ENCODE measurements at places on chromosomes 6 and 20.

GRCh38 chr20:24059174-24059573 lies 70.6 kb upstream of the GGTLC1 start:
- DNase-seq: no peak

- DNase-seq: peak; percentile 7
Measured at GRCh38 chr6:134287859-134288537, 29.9 kb downstream of the SGK1 start.

DNA sequence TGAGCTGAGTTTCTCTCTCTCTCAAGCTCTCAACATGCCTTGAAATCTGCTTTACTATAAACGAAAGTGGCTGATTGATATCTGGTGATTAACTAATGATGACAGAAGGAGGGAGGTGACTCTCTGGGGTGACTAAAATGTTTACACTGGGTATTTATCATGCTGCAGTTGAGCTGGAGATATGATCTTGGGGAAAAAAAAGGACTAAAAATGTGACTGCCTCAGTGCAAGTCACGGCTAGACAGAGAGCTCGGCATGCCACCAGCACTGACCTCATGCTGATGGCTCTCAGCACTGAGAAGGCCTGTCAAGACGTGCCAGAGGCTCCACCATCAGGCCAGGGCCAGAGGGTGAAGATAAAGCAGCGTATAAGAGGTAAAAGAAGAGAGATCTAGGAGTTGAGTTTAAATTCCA lies 103.1 kb upstream of the SPACA1 start:
- DNase-seq: peak; percentile 100

DNA sequence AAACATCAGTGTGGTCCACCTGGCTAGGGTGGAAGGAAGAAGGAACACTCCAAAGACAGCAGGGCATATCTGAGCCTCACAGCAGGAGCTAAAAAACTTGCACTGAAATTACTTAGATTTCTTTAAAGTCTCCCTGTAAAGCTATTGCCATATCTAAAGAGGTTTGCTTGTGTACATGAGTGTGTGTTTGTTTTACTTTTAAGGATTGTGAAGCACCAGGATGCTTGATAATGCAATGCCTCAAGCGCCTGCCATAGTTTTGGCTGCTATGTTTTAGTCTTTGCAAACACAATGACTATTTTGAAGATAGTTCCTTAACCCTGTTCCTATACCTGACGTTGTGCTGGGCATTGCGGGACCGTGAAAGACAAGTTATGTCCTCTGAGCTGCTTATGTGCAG lies 65.0 kb downstream of the ID4 start:
- DNase-seq: no peak

DNA sequence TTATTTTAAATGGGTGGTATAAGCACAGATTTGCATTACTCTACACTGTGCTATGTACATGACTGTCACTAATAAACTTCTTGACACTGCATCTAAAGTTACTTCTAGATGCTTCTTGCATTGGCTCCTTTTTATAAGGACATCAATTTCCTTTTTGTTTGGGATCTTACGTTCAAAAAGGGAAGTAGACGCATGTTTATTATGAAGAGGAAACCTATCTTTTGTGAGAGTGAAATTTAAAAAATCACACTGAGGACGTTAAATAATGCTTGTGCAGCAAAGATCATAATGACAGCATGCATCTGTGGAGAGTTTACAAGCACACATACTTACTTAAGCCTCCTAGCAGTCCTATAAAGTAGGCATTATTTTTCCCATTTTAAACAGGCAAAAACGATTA lies 479.5 kb downstream of the CD83 start:
- no peak for DNase-seq

GRCh38 chr6:43086022-43086658 lies 10.0 kb downstream of the PTK7 start:
- DNase-seq: no peak

GRCh38 chr20:5216663-5217062 lies 89.9 kb downstream of the CDS2 start:
- no peak for DNase-seq

DNA sequence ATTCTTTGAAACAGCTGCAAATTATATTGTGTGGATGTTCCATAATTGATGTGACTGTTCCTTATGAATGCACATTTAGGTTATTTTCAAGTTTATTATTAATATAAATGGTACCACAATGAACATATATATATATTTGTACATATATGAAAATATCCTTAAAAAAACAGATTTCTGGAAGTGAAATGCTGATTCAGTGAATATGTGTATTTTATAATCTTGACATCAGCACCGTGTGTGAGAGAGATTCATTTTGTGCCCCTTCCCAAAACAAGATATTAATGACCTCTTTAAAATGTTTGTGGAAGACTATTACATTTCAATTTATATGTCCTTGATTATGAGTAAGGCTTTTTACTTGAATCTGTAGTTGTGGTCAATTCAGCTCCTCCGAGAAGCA lies 75.7 kb upstream of the PTPRT start:
- no peak for DNase-seq

- DNase-seq: no peak
Measured at GRCh38 chr6:124978451-124979293, 16.4 kb downstream of the RNF217 start.

- peak; percentile 60 for DNase-seq
Measured at GRCh38 chr20:22921595-22922421, 113.3 kb upstream of the SSTR4 start.

DNA sequence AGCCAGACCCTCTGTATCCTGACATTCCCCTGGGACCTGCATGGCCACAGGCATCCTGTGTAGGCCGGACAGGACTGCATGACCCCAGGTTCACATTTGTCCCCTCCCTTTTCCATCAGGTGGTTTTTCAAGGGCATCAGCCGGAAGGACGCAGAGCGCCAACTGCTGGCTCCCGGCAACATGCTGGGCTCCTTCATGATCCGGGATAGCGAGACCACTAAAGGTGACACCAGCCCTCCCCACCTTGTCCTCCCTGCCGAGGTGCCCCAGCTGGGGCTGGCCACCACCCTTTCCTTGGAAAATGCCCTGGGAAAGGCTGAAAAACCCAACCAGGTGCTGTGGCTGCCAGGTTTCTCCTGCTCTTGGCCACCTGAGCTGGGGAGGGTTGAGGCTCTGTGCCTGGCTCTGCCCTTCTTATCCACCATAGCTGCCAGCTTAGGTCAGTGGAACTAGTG lies 27.6 kb downstream of the HCK start:
- no peak for DNase-seq

- no peak for DNase-seq
Measured at GRCh38 chr6:128039543-128039942, 138.7 kb upstream of the THEMIS start.

DNA sequence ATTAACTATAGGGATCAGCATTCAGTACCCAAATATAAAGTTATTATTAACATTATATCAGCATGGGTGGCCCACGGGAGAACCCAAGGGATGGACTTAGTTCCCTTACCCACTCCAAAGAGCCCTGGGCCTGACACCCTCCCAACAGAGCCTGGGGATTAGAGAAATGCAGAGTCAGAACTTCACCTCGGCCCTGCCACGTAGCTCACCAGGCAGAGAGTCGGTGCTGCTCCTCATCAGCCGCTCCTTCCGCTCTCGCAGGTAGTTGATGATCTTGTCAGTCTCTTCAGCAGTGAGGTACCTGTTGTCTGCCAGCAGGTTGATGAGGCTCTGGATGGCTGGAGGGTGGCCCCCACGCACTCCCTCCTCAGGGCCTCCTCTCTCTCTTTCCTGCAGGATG lies 26.6 kb downstream of the NCOA5 start:
- no peak for DNase-seq

DNA sequence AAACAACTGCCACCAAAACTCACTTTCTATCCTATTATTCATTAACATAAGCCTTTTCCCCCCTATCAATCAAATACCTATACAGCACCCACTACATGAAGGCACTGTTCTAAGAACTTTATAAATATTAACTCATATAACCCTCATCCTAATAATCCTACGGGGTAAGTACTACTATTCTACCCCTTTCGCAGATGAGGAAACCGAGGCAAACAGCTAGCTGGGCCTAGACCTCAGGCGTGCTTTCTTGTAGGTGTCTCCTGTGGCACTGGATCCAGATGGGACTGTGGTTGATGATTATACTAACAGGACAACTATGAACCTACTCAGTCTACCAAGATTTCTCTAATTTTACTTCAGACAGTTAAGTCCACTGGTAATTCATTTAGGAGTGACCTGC lies 131.6 kb downstream of the ZMYND8 start:
- no peak for DNase-seq

- no peak for DNase-seq
Measured at GRCh38 chr20:47419953-47420514, 63.5 kb upstream of the ZMYND8 start.

DNA sequence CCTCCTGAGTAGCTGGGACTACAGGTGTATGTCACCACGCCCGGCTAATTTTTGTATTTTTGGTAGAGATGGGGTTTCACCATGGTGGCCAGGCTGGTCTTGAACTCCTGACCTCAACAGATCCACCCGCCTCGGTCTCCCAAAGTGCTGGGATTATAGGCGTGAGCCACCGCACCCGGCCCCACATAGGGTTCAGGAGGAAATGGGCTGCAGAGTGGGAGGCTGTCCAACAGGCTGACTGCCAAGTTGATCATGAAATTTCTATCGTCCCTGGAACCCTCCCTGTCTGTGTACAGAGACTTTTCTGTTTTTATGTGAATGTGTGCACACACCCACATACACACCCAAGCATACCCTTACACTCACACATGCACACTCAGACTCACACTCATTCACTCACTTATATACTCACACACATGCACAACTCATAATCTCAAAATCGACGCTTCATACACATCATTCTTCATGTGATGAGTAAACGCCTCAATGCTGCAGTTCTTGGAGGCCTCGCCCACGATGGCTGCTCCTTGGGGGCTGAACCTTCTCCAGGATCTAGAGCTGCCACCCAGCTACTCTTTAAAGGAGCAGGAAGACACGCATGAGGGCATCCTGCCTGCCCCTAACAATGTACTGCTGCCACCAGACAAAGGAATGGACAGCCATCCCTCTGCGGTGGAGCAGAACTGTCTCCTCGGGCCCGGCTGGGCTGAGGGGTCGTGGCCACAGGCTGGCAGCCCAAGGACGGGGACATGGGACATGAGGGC lies 35.6 kb downstream of the SUN5 start:
- no peak for DNase-seq

DNA sequence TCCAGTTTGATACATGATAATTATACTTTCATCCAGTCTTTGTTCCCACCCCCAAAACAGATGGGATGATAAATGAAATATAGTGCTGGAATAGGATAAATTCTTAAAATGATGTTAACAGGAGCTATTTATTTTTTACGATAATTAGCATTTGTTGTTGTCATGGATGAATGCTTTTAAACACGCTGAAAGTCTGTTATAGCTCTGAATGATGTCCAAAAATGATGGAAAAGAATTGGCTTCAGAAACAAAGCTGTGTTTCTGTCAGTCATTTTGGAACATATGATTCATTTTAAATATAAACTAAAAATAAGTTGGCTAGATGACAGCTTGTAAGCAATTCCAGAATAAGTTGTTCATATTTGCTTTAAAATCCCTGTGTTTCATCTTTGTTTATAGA lies 237.4 kb downstream of the GRIK2 start:
- DNase-seq: no peak

GRCh38 chr20:11783102-11783850 lies 134.4 kb upstream of the BTBD3 start:
- DNase-seq: no peak

DNA sequence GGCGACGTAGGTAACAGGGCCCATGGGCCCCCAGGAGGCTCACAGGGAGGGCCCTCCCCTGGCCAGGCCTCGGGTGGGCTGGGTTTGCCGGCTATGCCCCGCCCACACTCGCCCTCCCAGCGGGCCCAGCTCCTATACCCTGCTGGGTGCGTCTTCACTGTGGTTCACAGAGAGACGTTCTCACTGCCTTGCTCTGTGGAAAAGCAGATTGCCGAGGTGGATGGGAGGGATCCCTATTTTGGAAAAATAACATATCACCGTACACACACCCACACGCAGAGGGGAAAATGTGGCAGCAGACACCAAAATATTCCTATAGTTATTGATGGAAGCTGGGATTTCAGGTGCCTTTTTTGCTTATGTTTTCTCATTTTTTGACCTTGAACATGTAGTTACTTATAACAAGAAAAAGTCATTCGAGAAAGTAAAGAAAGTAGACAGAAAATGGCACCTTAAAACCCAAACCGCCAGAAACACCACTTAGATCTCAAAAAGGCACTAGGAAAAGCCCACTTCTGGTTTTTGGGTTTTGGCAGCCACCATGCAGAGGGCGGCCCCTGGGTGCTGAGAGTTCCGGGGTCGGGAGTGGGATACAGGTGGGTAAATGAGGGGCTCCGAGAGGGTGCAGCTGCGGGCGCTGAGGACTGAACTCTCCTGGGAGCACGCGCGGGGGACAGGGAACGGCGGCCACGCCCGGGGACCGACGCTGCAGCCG lies 49.4 kb downstream of the TMEM242 start:
- DNase-seq: peak; percentile 22

GRCh38 chr6:14353798-14354197 lies 236.2 kb downstream of the CD83 start:
- DNase-seq: no peak

All from bronchial epithelial cell (primary cell).